Activated CD4-positive, alpha-beta T cell treated with anti-CD3 and anti-CD28 coated beads, Interleukin-2, amount 50 U/mL, for 16 hours (primary cell): ENCODE measurements at places on chromosomes 13 and 19.

GRCh38 chr13:47288546-47288945, 391.7 kb upstream of the HTR2A start:
- DNase-seq, result no peak

GRCh38 chr19:15926484-15926883, 7.8 kb downstream of the CYP4F11 start:
- DNase-seq, result no peak

DNA sequence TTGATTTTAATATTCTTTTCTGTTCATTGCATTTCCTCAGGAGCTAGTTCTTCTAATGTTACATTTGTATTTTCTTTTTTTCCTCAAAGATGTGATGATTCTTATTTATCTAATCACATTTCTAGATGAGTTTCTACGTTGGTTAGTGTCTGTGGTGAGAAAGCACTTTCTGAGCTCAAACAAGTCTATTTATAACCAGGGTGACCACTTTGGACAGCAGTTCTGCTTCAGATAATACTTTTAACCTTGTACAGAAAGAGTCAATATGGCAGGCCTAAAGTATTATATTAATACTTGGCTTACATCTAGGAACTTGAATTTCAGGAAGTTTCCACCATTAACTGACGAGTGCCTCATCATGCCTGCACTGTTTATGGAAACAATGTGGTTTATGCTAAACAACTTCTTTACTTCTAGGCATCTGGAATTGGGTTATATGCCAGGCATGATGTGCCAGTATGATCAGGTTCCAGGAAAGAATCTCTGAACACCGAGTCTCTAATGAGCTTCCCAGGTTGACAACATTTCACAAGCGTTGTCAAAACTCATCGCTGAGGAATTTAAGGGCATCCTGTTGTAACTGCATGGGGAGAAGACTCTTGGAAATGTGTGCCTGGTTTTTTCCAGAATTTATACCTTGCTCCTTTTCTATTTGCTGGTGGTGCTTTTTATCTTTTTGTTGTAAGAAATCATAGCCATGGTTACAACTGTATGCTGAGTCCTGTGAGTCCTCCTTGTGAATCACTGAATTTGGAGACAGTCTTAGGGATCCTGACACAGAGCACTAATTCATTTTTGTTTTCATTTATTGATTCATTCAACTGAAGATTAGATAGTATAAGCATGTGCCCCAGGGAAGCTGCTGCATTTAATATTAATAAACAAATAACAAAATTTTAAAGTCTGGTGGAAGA, 344.4 kb upstream of the PCDH9 start:
- no peak for DNase-seq

DNA sequence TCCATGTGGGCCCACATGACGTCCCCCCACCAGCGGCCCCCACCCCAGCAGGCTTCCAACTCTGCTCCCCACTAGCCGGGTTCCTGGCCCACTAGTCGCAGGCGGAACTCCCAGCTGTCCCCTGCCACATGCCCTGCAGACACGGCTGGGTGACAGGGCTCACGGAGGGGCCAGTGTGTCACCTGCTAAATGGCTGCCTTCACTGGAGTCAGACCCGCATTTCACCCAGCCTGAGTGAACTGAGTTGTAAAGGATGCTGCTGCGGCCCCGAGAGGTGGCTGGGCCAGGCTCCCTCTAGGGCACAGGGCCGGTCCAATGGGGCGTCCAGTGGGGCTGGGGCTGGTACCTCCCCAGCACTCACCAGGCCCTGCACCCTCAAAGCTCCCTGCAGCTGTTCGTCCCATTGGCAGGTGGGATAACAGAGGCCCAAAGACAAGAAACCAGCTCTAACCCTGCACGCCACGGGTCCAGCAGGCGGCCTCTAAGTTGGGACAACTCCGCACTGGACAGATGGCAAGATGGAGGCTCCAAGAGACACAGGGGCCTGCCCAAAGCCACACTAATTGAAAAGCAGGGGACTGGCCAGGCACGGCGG, 3.2 kb downstream of the LMNB2 start:
- no peak for DNase-seq

- DNase-seq, result no peak
Observed at GRCh38 chr19:10780368-10780767, 55.6 kb downstream of the TMED1 start.

- no peak for DNase-seq
Observed at GRCh38 chr13:51478418-51479198, 25.8 kb upstream of the INTS6 start.

GRCh38 chr13:110367620-110368019, 60.5 kb downstream of the COL4A2 start:
- no peak for DNase-seq

DNA sequence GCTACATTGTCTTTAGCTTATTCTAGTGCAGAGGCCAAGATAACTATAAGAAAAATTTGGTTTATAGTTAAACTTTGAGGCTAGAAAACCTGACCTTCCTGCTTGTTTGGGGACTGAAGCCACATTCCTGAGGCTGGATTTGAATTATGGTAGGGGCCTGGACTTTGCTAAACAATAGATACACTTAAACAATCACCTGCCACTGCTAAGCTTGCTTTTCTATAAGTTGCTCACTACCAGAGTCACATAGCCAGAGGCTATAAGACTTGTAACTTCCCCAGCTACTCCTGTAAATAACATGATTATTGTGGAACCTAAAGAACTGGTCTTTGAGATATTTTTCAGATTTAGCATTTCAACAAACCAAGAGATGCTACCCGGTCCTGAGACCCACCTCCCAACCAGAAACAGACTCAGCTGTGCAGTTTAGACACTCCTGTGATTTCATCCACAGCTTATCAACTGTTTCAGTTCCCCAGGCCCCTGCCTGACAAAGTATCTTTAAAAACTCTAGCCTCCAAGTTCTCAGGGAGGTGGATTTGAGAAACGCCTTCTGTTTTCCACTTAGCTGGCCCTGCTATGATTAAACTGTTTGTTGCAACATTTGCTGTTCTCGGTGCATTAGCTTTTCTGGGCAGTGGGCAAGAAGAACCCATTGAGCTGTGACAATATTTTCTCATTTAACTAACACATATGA, 77.7 kb downstream of the MIPEP start:
- DNase-seq, result no peak

GRCh38 chr19:6533000-6533328, 2.1 kb downstream of the TNFSF9 start:
- DNase-seq, result no peak

- DNase-seq, result no peak
Observed at GRCh38 chr19:13078897-13079541, 23.6 kb downstream of the LYL1 start.

- DNase-seq, result no peak
Observed at GRCh38 chr19:12295191-12295590, 508 bp upstream of the ZNF44 start.

DNA sequence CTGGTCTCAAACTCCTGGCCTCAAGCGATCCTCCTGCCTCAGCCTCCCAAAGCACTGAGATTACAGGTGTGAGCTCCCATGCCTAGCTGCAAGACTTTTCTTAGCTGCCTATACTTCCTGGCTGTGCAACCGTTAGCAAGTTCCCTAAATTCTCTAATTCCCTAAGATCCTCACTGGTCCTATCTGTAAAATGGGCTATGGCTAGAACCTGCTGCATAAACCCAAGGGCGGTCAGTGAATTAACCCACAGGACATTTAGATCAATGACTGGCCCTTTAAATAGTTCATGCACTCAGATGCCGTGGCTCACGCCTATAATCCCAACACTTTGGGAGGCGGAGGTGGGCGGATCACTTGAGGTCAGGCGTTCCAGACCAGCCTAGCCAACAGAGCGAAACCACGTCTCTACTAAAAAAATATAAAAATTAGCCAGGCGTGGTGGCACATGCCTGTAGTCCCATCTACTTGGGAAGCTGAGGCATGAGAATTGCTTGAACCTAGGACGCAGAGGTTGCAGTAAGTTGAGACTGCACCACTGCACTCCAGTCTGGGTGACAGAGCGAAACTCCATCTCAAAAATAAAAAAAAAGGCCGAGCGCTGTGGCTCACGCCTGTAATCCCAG, 4.1 kb upstream of the C19orf53 start:
- no peak for DNase-seq

DNA sequence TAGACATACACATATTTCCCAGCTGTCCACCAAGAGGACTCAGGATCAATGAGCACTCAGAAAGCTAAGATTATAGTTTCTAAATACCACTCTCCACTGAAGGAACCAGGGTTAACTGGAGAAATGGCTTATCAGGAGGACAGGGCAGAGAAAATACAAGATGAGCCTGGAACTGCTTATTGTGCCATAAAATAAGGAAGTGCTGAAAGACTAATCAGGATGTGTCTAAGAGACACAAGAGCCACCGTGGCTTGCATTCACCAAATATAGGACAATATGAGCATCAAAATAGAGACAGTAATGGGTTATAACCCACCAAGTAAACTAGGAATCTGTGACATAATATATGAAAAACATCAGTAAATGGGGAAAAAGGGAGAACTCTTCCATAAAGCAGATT, 32.8 kb downstream of the KLF12 start:
- no peak for DNase-seq

DNA sequence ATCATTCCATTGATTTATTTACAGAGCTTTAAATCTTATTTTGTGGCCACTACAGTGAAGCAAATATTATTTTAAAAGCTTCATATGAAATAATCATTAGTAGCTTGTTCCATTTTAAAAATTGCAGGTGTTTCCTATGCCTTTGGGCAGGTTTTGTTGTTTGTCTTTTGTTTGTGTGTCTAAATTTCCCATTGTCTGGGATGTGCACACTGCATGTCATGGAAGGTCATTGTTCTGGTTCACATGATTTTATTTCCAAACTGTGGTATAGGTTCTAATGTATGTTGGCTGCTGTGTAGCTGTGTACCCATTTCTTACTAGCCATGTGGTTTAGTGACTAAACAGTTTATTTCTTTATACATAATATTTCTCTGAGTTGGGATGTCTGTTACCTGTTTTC, 65.6 kb downstream of the COL4A2 start:
- no peak for DNase-seq

- DNase-seq, result no peak
Observed at GRCh38 chr19:31066385-31066784, 282.9 kb downstream of the TSHZ3 start.

GRCh38 chr13:111443981-111444380, 123.5 kb downstream of the TEX29 start:
- no peak for DNase-seq

DNA sequence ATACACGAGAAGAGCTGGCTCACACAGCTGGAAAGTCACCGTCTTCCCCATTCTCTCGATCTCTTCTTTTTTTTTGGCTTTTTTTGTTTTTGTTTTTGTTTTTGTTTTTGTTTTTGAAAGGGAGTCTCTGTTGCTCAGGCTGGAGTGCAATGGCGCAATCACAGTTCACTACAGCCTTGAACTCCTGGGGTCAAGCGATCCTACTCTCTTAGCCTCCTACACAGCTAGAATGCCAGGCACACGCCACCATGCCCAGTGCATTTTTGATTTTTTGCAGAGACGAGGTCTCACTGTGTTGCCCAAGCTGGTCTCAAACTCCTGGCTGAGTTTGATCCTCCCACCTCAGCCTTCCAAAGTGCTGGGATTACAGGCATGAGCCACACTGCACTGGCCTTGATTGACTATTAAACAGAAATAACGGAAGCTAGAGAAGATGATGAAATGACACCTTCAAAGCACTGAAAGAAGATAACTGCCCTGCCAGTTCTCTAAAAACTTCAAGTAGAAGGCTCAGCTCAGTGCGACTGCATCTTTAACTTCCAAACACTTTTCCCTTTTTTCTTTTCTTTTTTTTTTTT, 4.0 kb downstream of the FXYD3 start:
- no peak for DNase-seq

DNA sequence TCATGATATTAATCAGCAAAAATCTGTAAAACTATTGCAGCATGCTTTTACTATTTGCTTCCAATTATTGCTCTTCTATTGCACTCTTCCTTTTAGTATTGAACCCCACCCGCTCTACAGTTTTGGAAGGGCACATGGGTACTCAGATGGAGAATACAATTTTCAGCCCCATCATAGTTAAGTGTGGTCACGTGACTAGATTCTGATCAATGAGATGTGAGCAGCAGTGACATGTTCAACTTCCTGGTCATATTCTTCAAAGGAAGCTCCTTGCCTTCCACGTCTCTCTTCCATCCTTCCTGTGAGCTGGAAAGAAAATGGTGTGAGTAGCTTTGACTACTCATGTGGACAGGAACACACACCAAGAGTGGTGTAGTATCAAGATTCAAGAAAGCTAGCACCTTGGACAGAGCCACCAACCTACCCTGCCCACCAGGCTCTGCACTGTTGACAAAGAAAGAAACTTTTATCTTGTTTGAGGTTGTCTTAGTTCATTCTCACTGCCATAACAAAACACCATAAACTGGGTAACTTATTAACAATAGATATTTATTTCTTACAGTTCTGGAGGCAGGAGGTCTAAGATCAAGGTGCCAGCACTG, 3.8 kb upstream of the FGF14 start:
- DNase-seq, result no peak

DNA sequence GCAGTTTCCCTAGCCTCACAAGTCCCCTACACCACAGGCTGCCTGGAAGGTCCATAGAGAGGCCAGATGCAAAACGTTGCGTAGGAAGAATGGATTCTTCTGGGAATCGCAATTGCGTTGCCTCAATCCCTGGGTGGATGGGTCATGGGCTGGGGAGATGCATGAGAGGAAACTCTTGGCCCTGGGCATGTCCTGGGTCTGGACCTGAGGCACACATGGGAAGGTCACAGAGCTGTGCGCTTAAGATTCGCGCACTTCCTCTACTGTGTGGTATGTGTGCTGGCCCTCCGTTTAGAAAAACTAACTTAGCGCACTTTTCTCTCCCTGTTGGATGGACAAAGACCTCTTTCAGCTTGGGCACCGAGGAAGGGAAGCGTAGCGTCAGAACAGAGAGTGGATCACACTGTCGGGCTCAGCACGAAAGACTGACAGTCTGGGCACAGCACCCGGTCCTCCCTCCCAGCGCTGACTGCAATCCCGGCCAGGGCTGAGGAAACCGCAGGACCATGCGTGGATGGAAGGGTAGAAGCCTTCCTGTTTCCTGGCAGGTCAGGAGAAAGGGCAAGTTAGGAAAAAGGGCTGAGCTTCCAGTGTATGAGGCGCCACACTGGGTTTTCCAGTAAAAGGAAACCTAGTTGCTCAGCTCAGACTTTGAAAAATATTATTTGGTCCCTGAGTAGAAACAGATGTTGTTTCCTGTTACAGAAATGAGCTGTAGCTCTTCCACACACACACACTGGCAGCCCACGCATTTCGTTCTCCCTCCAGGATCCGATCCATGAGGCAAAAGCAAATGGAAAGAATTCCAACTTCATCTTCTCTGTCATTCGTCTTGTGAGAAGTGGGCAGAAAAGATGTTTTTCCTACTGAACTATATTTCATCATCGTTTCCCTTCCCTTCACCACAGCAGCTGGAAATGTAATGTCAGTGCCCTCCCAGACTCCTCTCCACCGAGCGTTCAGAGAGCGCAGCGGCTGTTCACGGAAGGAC, 86.0 kb downstream of the ING1 start:
- DNase-seq, result no peak

GRCh38 chr13:45141369-45141768, 21.1 kb downstream of the GTF2F2 start:
- DNase-seq, result no peak

DNA sequence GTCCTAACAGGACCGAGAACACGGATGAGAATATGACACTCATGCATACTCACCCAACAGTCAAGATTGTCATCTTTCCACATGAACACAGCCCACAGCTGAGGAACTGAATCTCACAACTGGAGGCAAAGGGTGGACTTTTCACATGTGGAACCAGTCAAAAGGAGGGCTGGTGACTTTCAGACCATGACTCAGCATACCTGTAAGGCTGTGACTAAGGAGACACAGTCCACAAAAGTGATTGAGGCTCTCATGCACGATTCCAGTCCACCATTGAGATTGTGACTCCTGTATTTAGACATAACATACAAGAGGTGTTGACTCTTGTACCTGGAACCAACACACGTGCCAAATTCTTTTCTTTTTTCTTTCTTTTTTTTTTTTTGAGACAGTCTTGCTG, 40.0 kb downstream of the ZNF729 start:
- DNase-seq, result no peak
